ENCODE measurements at places on chromosomes 12 and 14. TPM values are rescaled to one million over a fixed set of nuclear protein-coding genes. Genes with fewer than 3 reads are reported as not detected.

The CCDC184 gene
- 0.32 TPM for total RNA-seq

GRCh38 chr12:3203713-3204112, 126.5 kb downstream of the TSPAN9 start:
- H3K4me1 ChIP-seq: peaks cover 6% of the 10 kb centered on the region
- DNase-seq: no peak
- no peaks in the 10 kb centered on the region for H3K36me3 ChIP-seq
- no peak overlapping the region for H3K4me3 ChIP-seq
- H3K27ac ChIP-seq: no peak overlapping the region

The TMPRSS12 gene
- not detected for total RNA-seq

- no peaks in the 10 kb centered on the region for H3K27me3 ChIP-seq
- peak; percentile 44 for DNase-seq
- no peak overlapping the region for H3K27ac ChIP-seq
Measured at GRCh38 chr12:19236656-19237055, 107.1 kb downstream of the PLEKHA5 start.

- H3K36me3 ChIP-seq: no peaks in the 10 kb centered on the region
- DNase-seq: no peak
- no peak overlapping the region for H3K4me3 ChIP-seq
- H3K27me3 ChIP-seq: peaks cover 31% of the 10 kb centered on the region
- H3K4me1 ChIP-seq: peaks cover 27% of the 10 kb centered on the region
- no peak overlapping the region for H3K27ac ChIP-seq
Measured at GRCh38 chr14:105195522-105196264, 14.6 kb upstream of the NUDT14 start.

DNA sequence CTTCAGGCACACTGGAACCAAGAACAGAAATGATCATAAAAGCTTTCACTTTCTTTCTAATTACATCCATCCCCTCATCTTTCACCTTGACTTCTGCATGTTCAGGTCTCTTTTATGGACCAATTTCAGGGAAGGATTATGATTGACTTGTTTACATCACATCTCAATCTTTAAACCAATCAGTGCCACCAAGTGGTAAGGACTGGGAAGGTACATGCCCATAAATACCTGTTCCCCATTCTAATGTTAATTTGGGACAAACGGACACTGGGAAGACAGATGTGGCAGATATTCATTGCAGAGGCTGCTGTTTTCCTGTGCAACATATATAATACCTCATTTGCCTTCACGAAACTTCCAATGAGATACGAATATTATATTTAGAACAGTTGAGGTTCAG, 978.1 kb downstream of the GALC start:
- no peaks in the 10 kb centered on the region for H3K36me3 ChIP-seq
- H3K27me3 ChIP-seq: no peaks in the 10 kb centered on the region
- H3K4me1 ChIP-seq: no peaks in the 10 kb centered on the region
- no peak for DNase-seq
- no peak overlapping the region for H3K27ac ChIP-seq
- no peak overlapping the region for H3K4me3 ChIP-seq

The FAM90A1 gene
- not detected for total RNA-seq

The DIABLO gene
- total RNA-seq: 46.1 TPM

DNA sequence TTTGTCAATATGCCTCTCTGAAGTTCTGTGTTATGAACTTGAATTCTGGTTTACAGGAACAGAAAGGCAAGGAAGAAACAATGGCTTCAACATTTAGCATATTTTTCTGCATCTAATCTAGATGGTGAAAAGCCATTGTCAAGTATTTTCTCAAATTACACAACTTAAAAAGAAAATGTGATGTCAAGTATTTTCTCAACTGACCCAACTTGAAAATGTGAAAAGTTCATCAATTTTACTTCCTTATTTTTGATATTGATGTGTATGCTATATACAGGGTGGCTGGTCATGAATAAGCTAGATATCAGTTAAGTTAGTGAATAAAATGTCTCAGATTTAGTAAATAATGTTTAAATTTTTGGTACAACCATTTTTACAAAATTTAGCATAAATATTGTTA, 196.7 kb downstream of the ALX1 start:
- no peaks in the 10 kb centered on the region for H3K4me1 ChIP-seq
- H3K4me3 ChIP-seq: no peak overlapping the region
- DNase-seq: no peak
- H3K27ac ChIP-seq: no peak overlapping the region

- H3K36me3 ChIP-seq: no peaks in the 10 kb centered on the region
- peaks cover 3% of the 10 kb centered on the region for H3K27me3 ChIP-seq
- no peak overlapping the region for H3K4me3 ChIP-seq
- no peak overlapping the region for H3K27ac ChIP-seq
- DNase-seq: no peak
- peaks cover 9% of the 10 kb centered on the region for H3K4me1 ChIP-seq
Measured at GRCh38 chr14:38994731-38995130, 108.3 kb downstream of the SEC23A start.

GRCh38 chr14:23385642-23386265, 8.9 kb downstream of the CMTM5 start:
- H3K36me3 ChIP-seq: no peaks in the 10 kb centered on the region
- peaks cover 10% of the 10 kb centered on the region for H3K27me3 ChIP-seq
- no peaks in the 10 kb centered on the region for H3K4me1 ChIP-seq
- no peak overlapping the region for H3K4me3 ChIP-seq

GRCh38 chr12:20631711-20632110, 63.4 kb upstream of the SLCO1C1 start:
- H3K27me3 ChIP-seq: no peaks in the 10 kb centered on the region
- no peaks in the 10 kb centered on the region for H3K36me3 ChIP-seq
- no peak overlapping the region for H3K27ac ChIP-seq
- DNase-seq: no peak

- H3K4me1 ChIP-seq: peaks cover 3% of the 10 kb centered on the region
- H3K27me3 ChIP-seq: no peaks in the 10 kb centered on the region
- H3K4me3 ChIP-seq: no peak overlapping the region
- H3K27ac ChIP-seq: no peak overlapping the region
- DNase-seq: no peak
Measured at GRCh38 chr14:58832095-58832521, 194.3 kb downstream of the DACT1 start.

GRCh38 chr14:64960762-64961276, 11.3 kb downstream of the RAB15 start:
- no peak overlapping the region for H3K27ac ChIP-seq
- H3K27me3 ChIP-seq: no peaks in the 10 kb centered on the region
- no peak overlapping the region for H3K4me3 ChIP-seq
- DNase-seq: no peak
- H3K4me1 ChIP-seq: peaks cover 4% of the 10 kb centered on the region
- no peaks in the 10 kb centered on the region for H3K36me3 ChIP-seq

The TAS2R9 gene
- not detected for total RNA-seq

- no peak overlapping the region for H3K4me3 ChIP-seq
- no peak overlapping the region for H3K27ac ChIP-seq
- no peak for DNase-seq
Measured at GRCh38 chr14:22296722-22297121, 292.3 kb downstream of the DAD1 start.

- no peak for DNase-seq
- H3K36me3 ChIP-seq: peaks cover 16% of the 10 kb centered on the region
- peaks cover 68% of the 10 kb centered on the region for H3K27me3 ChIP-seq
- H3K4me1 ChIP-seq: peaks cover 11% of the 10 kb centered on the region
- peak overlapping the region; percentile 59 for H3K27ac ChIP-seq
Measured at GRCh38 chr14:85531141-85531586, 1.2 kb downstream of the FLRT2 start.

The EML1 gene
- not detected for total RNA-seq

DNA sequence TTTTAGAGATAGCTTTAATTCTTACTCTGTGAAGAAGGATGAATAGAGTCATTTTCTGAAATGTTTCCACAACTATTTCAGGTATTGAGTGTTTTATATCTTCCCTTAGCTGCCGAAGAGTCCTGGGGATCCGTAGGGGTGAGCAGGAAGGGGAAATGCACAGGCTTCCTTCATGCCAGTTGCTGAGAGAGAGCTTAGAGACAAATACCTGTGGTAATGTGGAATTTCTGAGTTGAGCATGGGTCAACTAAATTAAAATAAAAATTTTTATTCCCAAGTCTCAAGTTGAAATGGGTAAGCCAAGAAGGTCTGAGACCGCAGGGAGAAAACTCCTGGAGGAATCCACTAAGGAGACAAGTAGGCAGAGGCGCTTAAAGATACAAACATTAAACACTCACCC, 185.7 kb downstream of the DAD1 start:
- H3K4me3 ChIP-seq: no peak overlapping the region
- H3K27ac ChIP-seq: no peak overlapping the region
- no peaks in the 10 kb centered on the region for H3K4me1 ChIP-seq
- no peaks in the 10 kb centered on the region for H3K27me3 ChIP-seq

GRCh38 chr12:9732921-9733461, at the start of gene CLECL1:
Gene CLECL1, minus strand, starts transcription at chr12:9733097.
- DNase-seq: no peak
- peak within 1 kb of the TSS; percentile 80 for H3K27ac ChIP-seq
- peaks cover 17% of the 10 kb centered on the region for H3K36me3 ChIP-seq
- H3K4me1 ChIP-seq: peaks cover 49% of the 10 kb centered on the region

DNA sequence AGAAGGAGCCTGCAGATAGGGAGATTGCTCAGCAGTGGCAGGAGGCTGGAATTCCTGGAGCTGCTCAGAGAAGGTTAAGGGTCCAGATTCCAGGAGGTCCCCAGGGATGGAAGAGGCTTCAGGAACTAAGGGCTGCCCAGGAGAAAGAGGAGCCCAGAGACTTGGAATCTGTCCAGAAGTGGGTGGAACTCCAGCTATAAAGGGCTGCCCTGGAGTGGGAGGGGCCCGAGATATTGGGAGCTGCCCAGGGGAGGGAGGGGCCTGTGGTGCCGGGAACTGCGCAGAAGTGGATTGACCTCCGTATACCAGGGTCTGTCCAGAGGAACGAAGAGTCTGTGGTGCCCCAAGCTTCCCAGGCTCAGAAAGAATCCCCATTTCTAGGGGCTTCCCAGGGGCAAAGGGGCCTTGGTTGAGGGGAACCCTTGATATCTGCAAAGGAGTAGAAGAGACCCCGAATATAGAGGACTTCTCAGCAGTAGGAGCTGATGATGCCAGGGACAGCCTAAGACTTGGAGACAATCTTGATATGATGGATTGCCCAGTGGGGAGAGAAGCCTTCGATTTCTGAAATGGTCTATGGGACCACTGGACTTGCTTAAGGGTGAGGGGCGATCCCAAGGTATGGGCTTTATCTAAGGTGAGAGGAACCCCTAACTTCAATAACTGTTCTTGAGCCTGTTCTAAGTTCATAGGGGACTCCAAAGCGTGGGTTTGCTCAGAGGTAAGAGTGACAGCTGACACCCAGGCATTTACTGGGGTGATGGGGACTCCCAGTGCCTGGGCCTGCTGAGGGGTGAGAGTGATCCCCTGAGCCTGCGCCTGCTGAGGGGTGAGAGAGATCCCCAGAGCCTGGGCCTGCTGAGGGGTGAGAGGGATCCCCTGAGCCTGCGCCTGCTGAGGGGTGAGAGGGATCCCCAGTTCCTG, 45.0 kb downstream of the FAM186A start:
- no peak overlapping the region for H3K27ac ChIP-seq
- H3K27me3 ChIP-seq: peaks cover 4% of the 10 kb centered on the region
- DNase-seq: no peak

DNA sequence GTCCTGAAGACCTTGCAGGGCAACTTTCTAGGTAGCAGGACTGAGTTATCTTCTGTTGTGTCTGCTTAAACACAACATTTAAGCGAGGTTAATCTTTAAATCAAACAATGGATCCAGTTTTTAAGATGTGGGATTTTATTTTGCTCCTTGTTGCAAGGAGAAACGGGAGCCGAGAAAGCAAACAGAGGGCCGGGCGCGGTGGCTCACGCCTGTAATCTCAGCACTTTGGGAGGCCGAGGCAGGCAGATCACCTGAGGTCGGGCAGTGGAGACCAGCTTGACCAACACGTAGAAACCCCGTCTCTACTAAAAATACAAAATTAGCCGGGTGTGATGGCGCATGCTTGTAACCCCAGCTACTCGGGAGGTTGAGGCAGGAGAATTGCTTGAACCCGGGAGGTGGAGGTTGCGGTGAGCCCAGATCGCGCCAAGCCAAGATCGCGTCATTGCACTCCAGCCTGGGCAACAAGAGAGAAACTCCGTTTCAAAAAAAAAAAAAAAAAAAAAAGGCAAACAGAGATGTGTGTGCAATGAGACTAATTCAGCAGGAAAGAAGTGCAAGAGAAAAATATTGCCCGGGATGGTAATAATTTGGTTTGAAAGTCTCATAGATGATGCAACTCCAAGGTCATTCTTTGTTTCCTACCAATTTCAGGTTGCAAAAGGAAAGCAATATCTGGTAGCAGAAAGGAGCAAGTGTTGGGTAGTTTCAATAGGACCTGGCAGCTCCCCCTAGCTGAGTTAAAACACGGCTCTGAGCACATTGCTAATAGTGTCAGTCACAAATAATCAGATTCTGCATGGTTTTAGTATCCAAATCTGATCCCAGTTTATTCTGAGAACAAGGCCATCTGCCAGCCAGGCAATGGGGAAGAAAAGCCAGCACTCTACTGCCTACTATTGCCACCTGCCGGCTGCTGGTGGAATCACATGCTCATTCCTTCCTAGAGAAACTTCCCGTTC, 141.4 kb downstream of the PPM1H start:
- H3K36me3 ChIP-seq: no peaks in the 10 kb centered on the region
- peaks cover 27% of the 10 kb centered on the region for H3K27me3 ChIP-seq
- DNase-seq: peak; percentile 75

DNA sequence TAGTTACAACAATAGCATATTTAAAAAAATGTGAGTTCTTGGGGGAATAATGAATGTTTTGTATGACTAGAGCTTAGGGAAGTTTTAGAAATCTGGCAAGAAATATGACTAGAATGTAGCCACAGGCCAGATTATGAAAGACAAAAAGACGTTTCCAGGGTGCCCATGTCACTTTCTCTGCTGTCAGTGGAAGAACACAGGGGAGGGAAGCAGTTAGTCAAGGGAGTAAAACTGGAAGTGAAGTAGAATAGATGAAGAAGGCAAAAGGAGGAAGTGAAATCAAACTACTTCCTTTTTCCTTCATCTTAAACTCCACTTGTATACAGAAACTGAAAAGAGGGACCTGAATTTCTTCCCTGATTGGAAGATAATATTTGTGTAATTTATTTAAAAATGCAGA, 81.2 kb upstream of the ATP2B1 start:
- H3K4me3 ChIP-seq: no peak overlapping the region
- no peak overlapping the region for H3K27ac ChIP-seq
- no peak for DNase-seq
- H3K36me3 ChIP-seq: peaks cover 12% of the 10 kb centered on the region
- no peaks in the 10 kb centered on the region for H3K4me1 ChIP-seq
- no peaks in the 10 kb centered on the region for H3K27me3 ChIP-seq

The TSPAN8 gene
- total RNA-seq: not detected

Data from activated CD8-positive, alpha-beta memory T cell treated with anti-CD3 and anti-CD28 coated beads, Interleukin-2, amount 10 ng/mL, durations not matched to agents 7 days and 5 days (primary cell).